ENCODE measurements at places on chromosomes 2 and 18. TPM values are rescaled to one million over a fixed set of nuclear protein-coding genes. Genes with fewer than 3 reads are reported as not detected.

The NT5C1B gene
- not detected for total RNA-seq

The CAPN13 gene
- total RNA-seq = not detected

The ALPG gene
- total RNA-seq = not detected

The RNF152 gene
- 21.4 TPM for total RNA-seq

The NLRC4 gene
- total RNA-seq = not detected

The EDAR gene
- not detected for total RNA-seq

The RNF149 gene
- 53.1 TPM for total RNA-seq

The EGR4 gene
- total RNA-seq = 0.12 TPM

The COL4A3 gene
- not detected for total RNA-seq

The OBSL1 gene
- total RNA-seq = 81.8 TPM

The DHRS9 gene
- not detected for total RNA-seq

The REV1 gene
- total RNA-seq = 44.3 TPM

The OTOS gene
- not detected for total RNA-seq

The CERS6 gene
- 19.0 TPM for total RNA-seq

The ANKRD44 gene
- 30.5 TPM for total RNA-seq

The TMEM200C gene
- total RNA-seq = not detected

The DNAH7 gene
- 0.97 TPM for total RNA-seq

The CD8A gene
- not detected for total RNA-seq

The ATL2 gene
- total RNA-seq = 49.2 TPM

The SMYD1 gene
- not detected for total RNA-seq

The RNF125 gene
- total RNA-seq = 0.16 TPM

Measured in hair follicle dermal papilla cell (primary cell).